ENCODE measurements at places on chromosomes 13 and 19.

DNA sequence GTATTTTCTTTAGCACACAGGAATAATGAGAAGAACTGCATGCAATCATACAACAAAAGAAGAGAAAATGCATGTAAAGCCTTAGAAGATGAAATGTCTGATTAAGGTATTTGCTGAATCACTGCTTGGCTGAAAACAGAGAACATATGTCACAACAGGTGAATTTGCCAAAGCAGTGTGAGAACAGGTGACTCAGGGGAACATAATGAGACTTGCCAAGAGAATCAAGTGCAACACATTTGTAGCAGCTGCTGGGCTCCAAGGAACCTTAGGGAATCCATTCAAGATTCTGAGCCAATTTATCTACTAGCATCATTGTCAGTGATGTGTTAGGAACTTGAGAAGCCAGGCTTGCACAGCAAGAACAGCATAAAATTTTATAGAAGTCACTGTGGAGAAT, 273.1 kb downstream of the PCDH20 start:
- no peak for DNase-seq

- DNase-seq, result no peak
These were observed 96.1 kb downstream of the MYO16 start for GRCh38 chr13:108725471-108725870.

DNA sequence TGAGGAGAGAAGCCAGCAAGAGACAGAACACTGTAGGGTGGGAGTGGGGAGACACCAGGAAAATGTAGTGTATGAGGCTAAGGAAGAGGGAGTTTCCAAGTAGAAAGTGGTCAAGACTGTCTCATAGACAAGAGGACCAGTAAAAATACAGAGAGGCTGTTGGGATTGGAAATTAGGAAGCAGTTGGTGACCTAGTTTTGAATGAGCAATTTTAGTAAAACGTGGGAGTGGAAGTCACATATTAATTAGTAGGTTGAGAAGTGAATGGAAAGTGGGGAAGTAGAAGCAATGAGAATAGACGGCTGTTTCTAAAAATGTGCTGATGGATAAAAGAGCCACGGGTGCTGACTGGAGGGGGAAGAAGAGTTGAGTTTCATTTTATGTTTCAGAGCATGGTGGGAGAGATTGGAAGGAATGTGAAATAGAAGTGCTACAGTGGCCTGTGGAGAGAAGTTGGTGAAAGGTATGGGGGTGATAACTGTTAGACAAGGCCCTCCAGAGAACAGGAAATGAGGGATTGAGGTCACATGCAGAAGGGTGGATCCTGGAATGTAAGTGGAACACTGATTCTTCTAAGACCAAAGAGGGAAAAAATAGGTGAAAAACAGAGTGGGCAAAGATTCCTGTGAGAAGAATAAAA, 247.3 kb downstream of the MTUS2 start:
- DNase-seq, result no peak

DNA sequence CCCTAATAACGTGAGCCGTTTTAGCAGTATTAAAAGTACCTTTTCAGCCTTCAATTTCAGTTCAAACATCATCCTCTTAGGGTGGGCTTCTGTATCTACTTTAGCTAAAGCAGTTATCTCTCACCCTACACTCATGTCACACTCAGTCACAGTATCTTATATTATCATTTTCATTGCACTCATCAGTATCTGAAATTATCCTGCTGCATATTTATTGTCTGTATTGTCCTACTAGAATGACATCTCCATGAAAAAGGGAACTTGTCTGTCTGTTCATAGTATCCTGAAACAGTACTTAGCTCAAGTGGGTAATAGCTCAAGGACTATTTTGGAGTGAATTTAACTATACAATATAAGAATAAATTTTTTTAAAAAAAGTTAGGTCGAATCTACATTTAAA, 19.9 kb upstream of the RFC3 start:
- no peak for DNase-seq

All from AG04450 (cell line).